ENCODE measurements at places on chromosomes 16 and 17.

- DNase-seq = peak; percentile 4
These were observed 31.9 kb downstream of the PMP22 start for GRCh38 chr17:15233022-15233805.

- no peak for DNase-seq
These were observed 45.1 kb upstream of the MTSS2 start for GRCh38 chr16:70730944-70731343.

- DNase-seq = no peak
These were observed 4.2 kb downstream of the EIF1 start for GRCh38 chr17:41692722-41693521.

DNA sequence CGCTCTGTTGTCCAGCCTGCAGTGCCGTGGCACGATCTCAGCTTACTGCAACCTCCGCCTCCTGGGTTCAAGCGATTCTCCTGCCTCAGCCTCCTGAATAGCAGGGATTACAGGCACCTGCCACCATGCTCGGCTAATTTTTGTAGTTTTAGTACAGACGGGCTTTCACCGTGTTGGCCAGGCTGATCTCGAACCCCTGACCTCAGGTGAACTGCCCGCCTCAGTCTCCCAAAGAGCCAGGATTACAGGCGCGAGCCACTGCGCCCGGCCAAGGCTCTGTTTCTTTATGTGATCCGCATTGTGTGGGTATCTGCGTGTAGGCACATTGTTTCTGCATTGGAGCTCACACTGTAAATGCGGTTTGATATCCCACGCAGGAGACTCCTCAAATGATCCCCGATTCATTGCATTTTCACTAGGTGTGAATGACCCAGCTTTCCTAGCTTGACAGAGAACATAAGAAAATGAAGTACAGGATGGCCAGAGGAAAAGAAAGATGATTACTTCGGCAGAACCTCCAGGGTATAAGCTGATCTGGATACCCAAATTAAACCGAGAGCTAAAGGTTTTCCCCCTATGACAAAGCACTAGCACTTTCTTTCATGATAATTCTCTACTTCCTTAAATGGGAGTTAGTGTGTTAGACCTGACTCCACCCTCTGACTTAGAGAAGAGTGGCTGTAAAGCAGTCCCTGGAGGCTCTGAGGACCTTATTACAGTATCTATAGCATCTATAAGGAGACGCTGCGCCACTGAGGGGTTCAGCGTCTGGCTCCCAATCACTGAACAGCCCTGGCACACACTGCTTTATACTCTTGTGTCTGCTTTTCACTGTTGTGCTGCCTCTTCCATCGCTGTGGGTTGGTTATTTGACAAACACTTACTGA is 17.3 kb downstream of the COTL1 start:
- peak; percentile 66 for DNase-seq

GRCh38 chr17:2700030-2700490 is 11.5 kb downstream of the CLUH start:
- no peak for DNase-seq

GRCh38 chr16:89201439-89202377 is 1.4 kb upstream of the SLC22A31 start:
- DNase-seq = peak; percentile 85

GRCh38 chr16:68406458-68407152 is 41.7 kb downstream of the SMPD3 start:
- DNase-seq = no peak

GRCh38 chr17:17445925-17446665 is 30.7 kb upstream of the MED9 start:
- no peak for DNase-seq

DNA sequence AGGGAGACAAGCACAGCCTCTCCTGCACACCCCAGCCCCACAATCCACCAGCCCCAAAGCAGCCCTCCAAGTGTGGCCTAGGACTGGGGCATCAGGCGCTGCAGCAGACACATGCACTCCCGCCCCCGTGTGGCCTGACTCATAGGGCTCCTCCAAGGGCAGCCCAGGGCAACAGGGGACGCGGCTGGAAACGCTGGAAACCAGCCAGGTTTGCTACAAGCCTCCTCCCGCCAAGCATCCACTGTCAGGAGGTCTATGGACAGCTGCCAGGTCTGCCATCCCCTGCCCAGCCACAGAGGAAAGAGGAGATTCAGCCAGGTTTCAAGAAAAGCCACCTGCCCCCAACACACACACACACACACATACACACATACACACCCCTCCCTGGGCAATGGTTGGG is 25.8 kb downstream of the SRCIN1 start:
- DNase-seq = peak; percentile 78

DNA sequence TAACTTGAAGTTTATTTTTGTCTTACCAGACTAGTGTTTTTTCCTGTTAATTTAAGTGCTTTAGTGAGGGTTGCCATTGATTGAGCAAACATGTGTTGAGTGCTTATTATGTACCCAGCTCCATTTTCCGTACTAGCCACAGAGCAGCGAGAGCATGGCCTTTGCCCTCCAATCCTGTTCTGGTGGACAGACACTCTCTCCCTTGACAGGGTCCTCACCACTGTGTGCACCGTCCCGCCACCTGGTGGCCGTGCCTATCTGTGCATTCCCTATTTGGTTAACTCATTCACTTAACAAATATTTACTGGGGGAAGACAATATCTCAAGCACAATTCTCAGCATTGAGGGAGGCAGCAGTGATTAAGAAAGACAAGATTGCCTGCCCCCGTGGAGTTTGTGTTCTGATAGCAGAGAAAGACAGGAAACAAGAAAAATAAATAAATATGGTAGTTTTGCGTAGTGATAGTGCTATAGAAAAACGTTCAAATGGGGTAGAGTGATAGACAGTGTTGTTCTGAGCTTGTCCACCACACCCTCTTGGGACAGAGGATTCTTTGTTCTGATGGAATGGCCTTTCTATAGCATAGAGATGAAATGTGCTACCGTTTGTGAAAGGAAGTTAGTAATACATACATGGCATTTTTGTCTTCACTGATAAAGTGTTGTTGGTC is 13.0 kb downstream of the CDH13 start:
- DNase-seq = peak; percentile 78

- peak; percentile 78 for DNase-seq
These were observed 6.6 kb upstream of the TSPOAP1 start for GRCh38 chr17:58335061-58335731.

Measured in activated CD8-positive, alpha-beta T cell treated with anti-CD3 and anti-CD28 coated beads for 36 hours (primary cell).